ENCODE measurements at places on chromosomes 16 and 17.

- DNase-seq, result no peak
These were observed 17.1 kb downstream of the RAB11FIP4 start for GRCh38 chr17:31408586-31408985.

DNA sequence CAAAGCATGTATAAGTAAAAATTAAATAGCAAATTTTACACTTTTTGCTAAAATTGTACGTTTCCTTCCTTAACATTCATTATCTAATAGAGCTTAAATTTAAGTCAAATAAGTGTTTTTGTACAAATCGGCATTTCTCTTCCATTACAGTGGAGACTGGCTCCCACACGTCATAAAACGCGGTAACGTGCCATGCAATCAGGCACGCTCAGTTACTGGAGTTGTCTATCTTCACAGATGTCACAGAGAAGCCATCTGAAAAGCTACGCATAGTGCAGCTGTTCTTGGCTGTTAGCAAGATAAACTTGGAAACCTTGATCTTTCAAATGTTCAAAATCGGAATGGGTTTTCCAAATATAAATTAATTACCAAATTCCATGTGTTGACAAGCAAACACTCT lies 165.3 kb downstream of the STX8 start:
- DNase-seq, result no peak

- DNase-seq, result no peak
These were observed 9.4 kb downstream of the BMERB1 start for GRCh38 chr16:15443753-15444152.

DNA sequence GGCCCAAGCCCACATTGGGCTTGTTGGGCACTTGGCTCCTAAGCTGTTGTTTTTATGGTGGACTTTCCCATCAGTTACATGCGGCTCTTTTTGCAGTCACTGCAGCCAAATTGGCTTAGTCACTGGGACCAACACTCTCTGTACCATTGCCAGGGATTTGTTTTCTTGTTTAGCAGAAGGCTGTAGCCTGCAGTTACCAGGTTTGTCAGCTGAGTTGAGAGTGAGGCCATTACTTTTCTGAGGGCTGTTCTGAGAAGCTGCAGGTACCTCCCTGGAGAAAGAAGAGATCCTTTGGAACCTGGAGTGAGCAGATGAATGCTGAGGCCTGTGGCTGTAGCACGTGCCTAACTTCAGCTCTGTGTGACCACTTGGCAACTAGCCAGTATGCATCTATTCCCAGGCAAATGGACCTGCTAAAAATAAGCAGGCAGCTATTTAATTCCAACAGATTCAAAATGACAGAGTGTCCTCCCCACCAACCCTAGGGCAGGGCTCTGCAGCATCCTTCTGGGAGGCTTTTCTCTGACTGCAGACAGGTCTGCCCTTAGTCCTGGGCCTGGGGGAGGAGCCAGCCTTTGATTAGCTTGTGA lies 12.9 kb downstream of the AKAP1 start:
- DNase-seq, result no peak

GRCh38 chr16:28549301-28549899 lies 4.3 kb upstream of the SGF29 start:
- DNase-seq, result peak; percentile 19

GRCh38 chr17:65417406-65418221 lies 143.8 kb downstream of the AXIN2 start:
- DNase-seq, result no peak

GRCh38 chr17:82350182-82351030 lies 8.6 kb upstream of the TEX19 start:
- peak; percentile 62 for DNase-seq

GRCh38 chr16:52707676-52708337 lies 160.9 kb upstream of the TOX3 start:
- no peak for DNase-seq

- no peak for DNase-seq
These were observed 496.2 kb upstream of the ZFHX3 start for GRCh38 chr16:73543970-73544599.

DNA sequence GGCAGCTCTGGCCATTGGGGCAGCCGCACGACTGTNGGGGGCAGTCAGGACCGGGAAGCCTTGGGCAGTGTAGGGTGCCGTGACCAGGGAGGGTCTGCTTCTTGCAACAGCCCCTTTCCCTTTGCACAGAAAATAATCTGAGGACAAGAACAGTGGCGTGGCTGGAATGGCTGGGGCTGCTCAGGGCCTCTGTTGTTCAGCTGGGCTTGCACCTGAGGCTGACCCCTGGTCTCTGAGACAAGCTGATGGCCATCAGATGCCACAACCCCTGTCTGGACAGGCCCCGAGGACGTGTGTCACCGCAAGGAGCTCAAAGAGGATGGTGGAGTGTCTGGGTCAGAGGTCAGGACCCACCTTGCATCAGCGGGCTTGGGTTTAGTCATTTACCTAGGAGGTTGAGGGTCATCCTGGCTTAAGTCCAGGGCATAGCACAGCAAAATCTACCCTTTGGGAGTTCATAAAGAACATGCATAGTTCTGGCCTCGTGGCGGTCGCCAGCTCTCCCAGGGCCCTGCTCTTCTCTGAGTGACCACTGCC lies 46.9 kb downstream of the METRNL start:
- DNase-seq, result no peak

DNA sequence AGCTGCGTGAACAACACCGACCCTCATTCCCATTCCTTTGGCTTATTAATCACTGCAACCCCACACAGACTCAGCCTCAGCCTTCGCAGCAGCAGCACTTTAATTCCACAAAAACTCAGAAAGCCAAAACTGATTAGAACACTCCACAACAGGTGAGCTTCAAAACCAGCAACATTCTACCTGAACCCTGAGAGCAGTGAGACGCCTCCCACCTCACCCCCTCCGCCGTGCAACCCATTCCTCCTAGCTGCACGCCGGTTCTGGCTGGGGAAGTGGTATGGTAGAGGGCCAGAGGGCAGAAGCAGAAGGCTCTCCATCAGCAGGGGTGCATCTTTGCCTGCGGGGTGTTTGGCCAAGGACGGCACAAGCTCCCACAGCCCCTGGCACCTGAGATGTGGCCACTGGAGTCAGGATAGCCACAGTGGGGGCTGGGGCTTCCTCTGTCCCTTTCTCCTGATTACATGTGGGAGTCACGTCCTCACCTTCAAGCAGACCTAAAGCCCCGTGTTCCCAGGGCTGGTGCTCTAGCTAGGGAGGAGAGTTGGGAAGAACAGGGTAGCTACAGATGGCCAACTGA lies 1.6 kb downstream of the BORCS6 start:
- peak; percentile 26 for DNase-seq

- no peak for DNase-seq
These were observed 48.9 kb downstream of the IRX6 start for GRCh38 chr16:55372792-55373488.

GRCh38 chr16:63789603-63790002 lies 1332.3 kb downstream of the CDH11 start:
- no peak for DNase-seq

- DNase-seq, result no peak
These were observed 483.5 kb downstream of the CDH13 start for GRCh38 chr16:83110269-83110668.

Data from activated CD4-positive, alpha-beta memory T cell treated with anti-CD3 and anti-CD28 coated beads, Interleukin-2, amount 10 ng/mL, durations not matched to agents 7 days and 5 days (primary cell).